ENCODE measurements at places on chromosomes 12 and 14. TPM values are rescaled to one million over a fixed set of nuclear protein-coding genes. Genes with fewer than 3 reads are reported as not detected.

The POTEG gene
- not detected for total RNA-seq

The AQP5 gene
- total RNA-seq, result not detected

The FGF6 gene
- not detected for total RNA-seq

The GPR84 gene
- 0.11 TPM for total RNA-seq

The LRRC10 gene
- not detected for total RNA-seq

The SERPINA4 gene
- 0.08 TPM for total RNA-seq

The SLC39A2 gene
- not detected for total RNA-seq

Data from A549 treated with Hydrocortisone at 1 μM for 4 hours (cell line).